Stimulated activated CD8-positive, alpha-beta memory T cell treated with anti-CD3 and anti-CD28 coated beads, Interleukin-7, amount 100 ng/mL, for 1 hour (primary cell): ENCODE measurements at places on chromosomes 12 and 14.

DNA sequence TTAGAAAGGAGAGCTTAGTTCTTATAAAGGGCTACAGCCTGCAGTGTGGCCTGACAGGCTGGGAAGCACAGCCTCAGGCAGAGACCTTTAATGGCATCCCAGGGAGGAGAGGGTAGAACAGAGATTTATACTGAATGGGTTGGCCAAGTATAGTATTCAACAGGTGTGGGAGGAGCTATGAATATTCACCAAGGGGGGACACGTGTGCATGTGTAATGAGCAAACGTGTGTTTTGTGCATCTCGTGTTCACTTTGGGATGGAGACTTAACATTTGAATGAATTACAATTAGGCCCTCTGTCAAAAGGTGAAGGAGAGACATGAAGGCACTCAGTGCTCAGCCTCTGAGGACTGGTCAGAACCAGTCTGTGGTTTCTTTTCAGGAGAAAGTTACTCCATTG is 5.2 kb downstream of the TDP1 start:
- DNase-seq = no peak

- no peak for DNase-seq
Observed at GRCh38 chr14:51844081-51844881, 16.1 kb upstream of the GNG2 start.

DNA sequence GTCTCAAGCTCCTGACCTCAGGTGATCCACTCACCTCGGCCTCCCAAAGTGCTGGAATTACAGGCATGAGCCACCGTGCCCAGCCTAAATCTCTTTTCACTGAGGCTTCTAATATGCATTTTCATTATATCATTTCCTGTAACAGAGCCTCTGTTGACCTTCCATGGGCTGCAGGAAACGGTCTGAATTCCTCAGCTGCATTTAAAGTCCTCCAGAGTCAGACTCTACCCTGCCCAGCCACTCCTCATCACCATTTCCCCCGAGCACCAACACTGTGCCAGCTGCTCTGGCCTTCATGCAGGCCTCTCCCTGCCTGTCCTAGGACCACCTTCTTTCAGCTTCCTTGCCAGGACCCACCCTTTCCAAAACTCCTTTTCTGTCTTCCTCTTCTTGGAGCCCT is 9.8 kb upstream of the NFKBIA start:
- no peak for DNase-seq

GRCh38 chr12:65280306-65280705 is 1.8 kb downstream of the MSRB3 start:
- no peak for DNase-seq

- no peak for DNase-seq
Observed at GRCh38 chr12:66716522-66716921, 37.6 kb upstream of the GRIP1 start.

DNA sequence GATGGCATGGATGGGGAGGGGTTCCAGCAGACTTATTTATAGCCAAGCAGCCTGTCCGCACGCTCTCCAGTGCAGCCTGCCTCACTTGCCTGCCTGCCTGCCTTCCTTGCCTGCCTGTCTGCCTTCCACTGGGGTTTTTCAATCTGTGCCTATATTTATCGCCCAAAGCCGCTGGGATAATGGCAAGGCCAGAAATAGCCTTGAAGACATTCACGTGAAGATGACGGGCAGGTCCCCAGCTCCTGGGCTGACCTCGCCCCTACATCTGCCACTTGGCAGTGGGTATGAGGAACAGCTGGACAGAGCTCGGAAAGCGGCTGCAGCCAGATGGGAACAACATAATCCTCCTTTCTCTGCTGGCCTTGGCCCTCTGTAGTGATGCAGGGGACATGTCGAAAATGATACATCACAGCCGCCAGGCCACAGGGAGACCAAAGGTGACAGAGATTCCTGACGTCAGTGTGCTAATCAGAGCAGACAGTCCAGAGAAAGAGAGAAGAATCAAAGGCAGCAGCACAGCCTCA is 53.3 kb downstream of the PITPNM2 start:
- no peak for DNase-seq

DNA sequence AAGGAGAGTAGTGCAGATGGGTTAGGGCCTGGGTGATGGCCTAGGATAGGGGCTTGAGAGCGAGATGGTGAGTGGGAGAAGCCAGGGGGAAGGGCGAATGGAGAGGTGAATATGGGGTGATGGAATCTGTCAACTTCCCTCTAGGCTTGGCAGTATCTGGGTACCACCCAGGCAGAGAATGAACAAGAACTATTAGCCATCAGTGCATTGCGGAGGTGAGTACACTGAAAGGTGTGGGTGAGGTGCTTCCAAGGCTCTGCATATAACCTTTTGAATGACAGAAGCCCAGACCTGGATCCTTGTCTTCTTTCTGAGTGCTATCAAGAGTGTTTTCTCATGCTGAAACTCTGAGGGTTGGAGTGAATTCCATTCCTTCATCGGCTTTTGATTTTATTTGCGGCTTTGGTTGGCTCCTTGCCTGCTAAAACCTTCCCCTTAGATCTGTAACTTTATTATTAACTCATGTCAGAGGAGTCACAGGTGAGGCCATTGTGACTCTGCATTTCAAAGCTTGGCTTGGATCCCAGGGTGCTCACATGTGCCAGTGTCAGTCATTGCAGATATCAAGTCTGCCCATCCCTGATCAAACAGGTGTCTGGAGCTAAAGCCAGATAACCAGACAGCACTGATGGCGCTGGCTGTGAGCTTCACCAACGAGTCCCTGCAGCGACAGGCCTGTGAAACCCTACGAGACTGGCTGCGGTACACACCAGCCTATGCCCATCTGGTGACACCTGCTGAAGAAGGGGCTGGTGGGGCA is 18.6 kb downstream of the PEX5 start:
- no peak for DNase-seq

DNA sequence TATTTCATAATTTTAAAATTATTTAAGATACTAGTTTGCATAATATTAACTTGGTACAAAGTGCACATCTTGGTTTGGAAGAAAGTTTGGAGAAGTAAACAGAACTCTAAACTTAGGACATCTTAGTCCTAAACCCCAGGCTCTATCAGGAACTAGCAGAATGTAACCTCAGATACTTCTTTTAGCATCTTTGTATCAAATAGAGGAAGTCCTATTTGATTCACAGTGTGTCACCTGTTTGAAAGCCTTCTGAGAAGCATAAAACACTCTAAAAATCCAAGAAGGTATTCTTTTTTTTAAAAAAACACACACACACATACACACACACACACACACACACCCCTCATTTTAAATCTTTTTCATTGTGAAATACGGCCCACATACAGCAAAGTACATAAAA is 12.0 kb upstream of the RNU6-7 start:
- DNase-seq = no peak

GRCh38 chr14:99552572-99553216 is 51.3 kb downstream of the CCDC85C start:
- no peak for DNase-seq

DNA sequence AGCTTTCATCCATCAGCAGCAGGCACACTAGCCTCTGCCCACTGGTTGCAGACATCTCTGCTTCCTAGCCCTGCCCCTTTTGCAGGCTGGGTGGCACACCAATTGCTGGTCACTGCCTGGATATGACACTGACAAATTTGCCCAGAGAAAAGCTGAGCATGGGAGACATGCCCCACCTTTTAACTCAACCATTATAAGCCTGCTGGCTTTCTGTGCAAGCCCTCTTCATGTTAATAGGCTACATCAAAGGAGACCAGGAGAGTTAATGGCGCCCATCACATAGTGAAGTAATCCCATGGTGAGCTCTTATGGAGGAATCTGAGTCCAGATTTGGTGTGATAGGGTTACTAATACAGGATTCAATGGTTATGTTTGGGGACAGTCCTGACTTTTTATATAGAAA is 139.2 kb downstream of the KICS2 start:
- no peak for DNase-seq

GRCh38 chr12:1592444-1593173 is 1.8 kb downstream of the FBXL14 start:
- DNase-seq = peak; percentile 13

- DNase-seq = no peak
Observed at GRCh38 chr14:100234511-100234910, 4.4 kb upstream of the YY1 start.

DNA sequence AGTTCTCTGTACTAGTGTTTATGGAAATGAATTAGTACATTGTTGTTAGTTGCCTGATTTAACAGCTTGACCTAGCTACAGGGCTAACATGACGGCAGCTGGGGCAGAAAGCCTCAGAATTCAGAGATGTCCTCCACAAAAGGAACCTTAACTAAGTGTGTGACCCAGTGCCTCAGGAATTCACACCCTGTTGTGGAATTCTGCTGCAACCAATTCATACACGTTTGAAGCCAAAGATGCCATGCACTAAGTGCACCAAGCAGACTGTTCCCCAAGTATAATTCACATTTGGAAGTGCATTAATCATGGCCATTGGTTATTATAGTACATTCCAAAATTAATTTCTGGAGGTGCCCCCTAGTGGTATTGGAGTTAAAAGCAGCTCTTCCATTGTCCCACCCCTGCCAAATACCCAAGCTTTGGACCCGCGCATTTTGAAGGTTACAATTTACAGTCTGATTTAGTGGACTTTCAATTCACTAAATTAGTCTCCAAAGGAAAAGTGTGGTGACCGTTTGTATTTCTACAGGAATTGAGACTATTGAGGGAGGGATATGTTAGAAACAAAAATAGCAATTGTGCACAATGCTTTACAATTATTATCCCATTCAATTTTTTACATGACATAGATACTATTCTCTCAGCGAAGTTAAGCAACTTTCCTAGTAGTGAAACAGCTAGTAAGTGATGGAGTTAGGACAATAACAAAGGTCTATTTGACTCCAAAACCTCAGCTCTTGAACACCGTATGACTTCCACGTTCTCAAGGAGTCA is 85.9 kb downstream of the PAX9 start:
- DNase-seq = no peak

DNA sequence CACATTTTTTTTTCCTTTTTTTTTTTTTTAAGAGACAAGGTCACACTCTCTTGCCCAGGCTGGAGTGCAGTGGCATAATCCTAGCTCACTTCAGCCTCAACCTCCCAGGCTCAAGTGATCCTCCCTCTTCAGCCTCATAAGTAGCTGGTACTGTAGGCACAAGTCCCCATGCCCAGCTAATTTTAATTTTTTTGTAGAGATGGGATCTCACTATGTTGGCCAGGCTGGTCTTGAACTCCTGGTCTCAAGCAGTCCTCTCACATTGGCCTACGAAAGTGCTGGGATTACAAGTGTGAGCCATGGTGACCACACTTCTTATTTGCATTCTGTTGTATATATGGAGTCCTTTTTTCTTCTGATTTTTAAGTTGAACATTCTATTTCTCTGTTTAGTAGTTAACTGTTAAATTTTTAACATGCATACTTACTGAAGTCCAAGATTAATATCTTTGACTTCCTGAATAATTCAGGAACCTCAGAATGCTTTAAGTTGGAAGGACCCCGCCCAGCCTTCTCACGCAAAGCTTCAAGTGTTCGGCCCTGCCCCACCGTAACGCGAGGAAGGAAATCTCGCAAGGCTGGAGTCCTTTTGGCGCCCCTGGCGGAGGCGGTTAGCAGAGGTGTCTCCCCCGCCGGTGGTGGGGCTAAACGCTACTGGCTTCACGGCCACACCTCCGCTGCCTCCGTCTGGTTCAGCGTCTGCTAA is 21.6 kb downstream of the SPATS2 start:
- peak; percentile 46 for DNase-seq

DNA sequence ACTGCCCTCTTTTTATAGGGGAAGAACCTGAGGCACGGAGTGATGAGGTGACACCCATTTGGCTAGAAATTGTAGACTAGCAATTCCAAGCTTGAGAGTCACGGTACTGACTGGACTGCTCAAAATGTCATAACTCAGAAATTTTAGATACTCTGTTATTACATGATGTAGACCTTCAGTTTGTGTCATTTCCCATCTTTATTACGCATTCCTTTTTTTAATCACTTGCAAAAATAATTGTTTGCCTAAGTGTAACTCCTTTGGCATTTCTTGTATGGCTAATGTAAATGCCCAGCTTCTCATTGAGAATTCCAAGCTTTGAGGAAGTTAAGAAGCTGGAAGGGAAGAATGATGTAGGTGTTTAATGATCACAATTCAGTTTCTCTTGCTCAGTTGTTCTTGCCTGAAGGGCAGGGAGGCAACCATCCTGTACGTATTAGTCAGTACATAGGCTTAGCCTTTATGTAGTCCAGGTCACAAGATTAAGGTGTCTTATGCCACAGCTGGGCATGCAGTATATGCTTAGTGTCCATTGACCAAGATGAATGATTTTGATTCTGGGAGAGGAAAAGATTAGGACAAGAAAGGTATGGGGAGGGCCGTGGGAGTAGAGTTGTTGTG is 68.2 kb upstream of the EVL start:
- DNase-seq = no peak

- DNase-seq = no peak
Observed at GRCh38 chr12:68270358-68270757, 17.0 kb upstream of the IL22 start.

- DNase-seq = no peak
Observed at GRCh38 chr14:99246536-99247097, 25.4 kb downstream of the BCL11B start.

DNA sequence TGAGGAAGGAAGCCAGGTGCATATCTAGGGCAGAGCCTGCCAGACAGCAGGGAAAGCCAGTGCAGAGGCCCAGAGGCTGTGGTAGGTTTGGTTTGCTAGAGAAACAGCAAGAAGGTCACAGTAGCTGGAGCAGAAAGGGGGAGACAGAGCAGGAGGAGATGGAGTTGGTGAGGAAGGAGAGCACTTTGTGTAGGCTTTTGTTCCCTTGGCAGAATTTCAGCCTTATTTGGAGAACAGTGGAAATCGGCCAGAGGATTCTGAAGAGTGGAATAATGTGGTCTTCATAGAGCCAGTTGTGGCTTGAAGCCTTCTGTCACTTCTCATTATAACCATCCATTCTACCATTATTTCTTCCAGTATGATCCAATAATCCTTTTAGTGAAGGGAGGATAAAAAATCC is 212.9 kb upstream of the FAR2 start:
- no peak for DNase-seq

GRCh38 chr12:93203361-93203760 is 174.4 kb upstream of the NUDT4 start:
- DNase-seq = no peak

- DNase-seq = no peak
Observed at GRCh38 chr12:124162151-124163110, 132.5 kb upstream of the RFLNA start.

DNA sequence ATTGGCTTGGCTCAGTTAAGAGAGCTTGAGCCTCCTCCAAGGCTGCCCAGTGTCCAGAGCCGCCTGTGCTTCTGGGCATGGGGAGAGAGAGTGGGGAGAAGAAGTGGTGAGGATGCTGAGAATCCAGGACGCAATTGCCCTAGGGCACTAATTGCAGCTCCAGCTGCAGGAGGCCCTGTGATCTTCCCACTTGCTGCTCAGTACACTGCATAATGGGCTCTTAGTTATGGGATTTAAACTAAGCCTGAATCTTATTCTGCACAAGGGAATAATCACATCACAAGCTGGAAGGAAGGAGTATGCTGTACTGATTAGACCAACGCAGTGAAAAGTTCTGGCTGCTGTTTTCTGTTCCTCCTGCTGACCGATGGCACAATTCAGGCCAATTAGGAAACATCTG is 101.0 kb upstream of the PRMT8 start:
- DNase-seq = no peak

GRCh38 chr14:38554026-38554425 is 298.1 kb upstream of the CLEC14A start:
- no peak for DNase-seq
